NCI-H1092 treated with DMSO at 0.1 percent for 48 hours (cell line): ENCODE measurements at places on chromosomes 1 and 21.

DNA sequence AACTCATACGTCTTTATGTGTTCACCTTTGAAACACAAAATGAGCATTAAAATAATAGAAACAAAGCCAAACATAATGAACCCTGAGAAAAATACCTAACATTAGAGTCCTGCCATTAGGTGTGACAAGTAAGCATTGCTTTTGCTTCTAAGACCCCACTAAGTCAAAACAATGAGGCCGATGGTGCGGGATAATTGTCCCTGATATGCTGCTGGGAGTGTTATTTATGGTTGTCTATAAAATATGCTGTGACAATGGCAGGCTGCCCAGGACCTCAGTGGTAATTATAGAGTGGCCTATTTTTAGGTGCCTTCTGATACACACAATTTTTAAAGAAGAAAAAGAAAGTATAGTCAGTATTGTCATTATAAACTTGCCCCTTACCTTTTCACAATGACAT, 1423.1 kb downstream of the AMY1C start:
- DNase-seq = peak; percentile 61

GRCh38 chr1:178484698-178485225, 12.0 kb downstream of the CLEC20A start:
- no peak for DNase-seq

GRCh38 chr1:235767795-235768194, 98.9 kb downstream of the LYST start:
- no peak for DNase-seq

DNA sequence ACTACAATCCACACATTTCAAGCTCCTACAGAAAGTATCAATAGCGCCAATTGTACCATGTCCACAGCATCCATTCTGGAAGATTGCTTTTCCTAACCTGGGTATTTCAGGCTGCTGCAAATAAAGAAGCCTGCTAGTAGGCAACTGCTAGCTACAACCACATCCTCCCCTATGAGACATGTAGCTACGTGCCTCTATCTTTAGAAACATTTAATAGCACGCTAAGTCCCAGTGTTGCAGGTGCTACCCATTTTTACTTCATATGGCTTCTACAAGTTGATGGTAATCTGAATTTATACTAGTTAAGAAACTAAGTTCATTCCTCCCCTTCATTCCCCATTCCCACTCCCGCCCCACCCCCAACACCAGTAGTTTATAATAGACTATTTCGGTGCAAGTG, 7.4 kb upstream of the AMPD1 start:
- DNase-seq = no peak

DNA sequence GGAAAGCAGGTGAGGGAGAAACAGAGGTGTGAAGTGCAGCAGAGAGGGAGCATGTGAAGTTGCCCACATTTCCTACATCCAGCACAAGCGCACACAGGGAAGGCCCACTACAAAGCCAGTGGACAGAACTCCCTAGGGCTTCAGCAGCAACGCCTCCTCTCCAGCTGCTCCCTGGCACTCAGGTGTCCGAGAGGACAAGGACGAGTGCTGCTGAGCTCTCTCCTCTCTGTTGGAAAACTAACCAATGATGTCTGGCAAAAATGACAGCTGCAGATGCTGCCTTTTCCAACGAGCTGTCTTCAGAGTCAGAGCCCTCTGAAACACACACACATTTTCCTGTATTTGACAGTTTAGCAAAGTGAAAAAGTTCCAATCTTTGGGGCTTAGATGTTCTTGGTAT, 86.8 kb downstream of the HSF2BP start:
- peak; percentile 6 for DNase-seq
